ENCODE measurements at places on chromosomes 6 and 20.

- no peak for DNase-seq
Observed at GRCh38 chr6:46329568-46329967, 158.8 kb upstream of the ENPP5 start.

- DNase-seq = no peak
Observed at GRCh38 chr6:32589596-32590449, at the start of gene HLA-DRB1. Gene HLA-DRB1 (minus strand): TSS chr6:32589848. CDS start chr6:32589742, 106 bp downstream.

DNA sequence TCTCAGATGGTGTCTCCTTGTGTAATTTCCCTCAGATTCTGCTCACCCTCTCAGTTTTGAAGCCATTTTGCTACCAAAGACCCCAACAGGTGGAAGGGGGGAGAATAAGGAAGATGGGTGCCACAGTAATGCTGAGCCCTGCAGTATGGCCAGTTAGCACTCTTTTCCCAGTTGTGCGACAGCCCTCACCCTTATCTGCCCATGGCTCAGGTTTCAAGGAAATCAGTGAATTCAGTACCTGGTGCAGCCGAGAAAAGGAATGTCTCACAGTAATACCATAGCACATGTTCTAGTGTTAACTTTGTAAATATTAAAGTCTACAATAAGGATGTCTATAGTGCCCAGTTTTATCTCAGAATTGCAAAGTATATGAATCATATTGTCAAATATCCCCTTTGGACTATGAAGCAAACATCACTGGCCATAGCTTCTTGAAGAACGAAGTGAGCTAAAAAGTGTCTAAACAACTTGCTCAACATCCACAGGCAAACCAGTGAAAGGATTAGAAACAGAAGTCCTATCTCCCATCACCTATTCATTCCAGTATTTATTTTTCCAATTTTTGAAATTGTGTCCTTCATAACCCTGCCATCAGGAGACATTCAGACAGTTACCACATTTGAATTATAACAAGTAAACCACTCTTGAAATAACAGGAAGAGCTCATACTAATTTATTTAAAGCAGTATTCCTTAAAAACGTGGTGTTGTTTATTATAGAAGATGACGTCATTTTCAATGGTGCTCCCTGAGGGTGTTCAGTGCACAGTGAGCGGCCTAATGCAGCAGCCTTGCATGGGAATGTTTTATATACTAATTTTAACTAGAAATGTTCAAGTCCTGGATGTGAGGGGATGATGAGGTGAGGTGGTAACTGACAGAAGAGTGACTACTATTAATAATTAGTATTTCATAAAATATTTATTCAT is 366.2 kb downstream of the TFAP2A start:
- DNase-seq = no peak

DNA sequence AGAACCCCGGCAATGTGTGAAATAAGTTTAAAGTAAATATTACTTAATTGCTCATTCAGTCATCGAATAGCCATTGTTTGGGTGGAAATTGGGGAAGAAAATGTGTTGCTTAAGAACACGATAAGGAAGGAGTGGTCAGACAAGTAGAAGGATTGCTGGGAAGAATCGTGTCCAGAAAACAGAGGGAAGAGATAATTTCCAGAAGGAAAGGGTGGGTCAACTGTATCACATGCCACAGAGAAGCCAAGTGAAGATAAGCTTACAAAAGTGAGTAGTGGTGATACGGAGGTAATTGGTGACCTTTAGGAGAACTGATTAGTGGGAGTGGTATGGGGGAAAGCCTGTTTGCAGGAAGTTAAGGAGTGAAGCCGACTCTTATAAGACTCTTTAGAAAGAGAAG is 306.2 kb downstream of the SOX4 start:
- no peak for DNase-seq

GRCh38 chr20:17504066-17504897 is 26.9 kb downstream of the BFSP1 start:
- DNase-seq = no peak

GRCh38 chr6:35776364-35777215 is at the start of gene CLPSL2:
Gene CLPSL2 (plus strand): TSS chr6:35776598. CDS start chr6:35776619, 21 bp downstream.
- DNase-seq = no peak

DNA sequence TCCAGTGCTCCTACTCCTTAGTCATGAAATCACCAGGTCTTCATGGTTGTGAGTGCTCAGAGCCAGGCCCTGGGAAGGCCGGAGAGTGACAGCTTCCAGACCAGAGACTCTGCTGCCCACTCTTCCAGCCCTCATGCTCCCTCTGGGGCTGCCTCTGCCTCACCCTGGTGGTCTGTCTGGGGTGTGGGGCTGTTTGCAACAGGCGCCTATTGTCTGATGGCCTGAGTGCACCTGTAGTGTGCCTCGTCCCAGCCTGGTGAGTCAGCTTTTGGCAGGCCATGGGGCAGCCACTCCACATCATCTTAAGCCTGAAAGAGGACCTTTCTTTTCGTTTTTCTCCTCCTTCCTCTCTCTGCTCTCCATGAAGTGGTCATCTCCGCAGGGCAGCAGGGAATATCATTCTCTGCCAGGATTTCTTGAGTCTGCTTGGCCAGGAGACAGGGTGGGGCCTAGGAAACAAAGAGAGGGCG is 173.8 kb downstream of the VEGFA start:
- DNase-seq = no peak

- DNase-seq = no peak
Observed at GRCh38 chr6:30707281-30707850, 9.7 kb downstream of the MDC1 start.

- no peak for DNase-seq
Observed at GRCh38 chr6:71474942-71475341, 186.3 kb downstream of the OGFRL1 start.

DNA sequence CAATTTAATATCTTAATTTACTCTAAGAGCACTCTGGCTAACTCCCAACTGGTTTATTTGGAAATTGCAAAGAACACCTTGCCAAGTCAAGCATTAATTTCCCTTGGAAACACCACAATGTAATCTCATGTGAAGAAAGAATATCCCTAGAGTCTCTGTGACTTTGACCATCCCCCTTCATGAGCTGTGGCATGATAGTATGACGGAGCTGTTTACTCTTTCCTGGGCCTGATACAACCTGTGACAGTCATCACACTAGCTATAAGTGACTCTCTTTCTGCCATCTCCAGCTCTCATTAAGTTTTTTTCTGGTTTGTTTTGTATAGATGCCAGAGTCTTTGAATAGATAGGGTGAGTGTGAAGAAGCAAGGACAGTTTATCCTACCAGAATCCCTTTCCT is 470.3 kb upstream of the JARID2 start:
- DNase-seq = no peak

DNA sequence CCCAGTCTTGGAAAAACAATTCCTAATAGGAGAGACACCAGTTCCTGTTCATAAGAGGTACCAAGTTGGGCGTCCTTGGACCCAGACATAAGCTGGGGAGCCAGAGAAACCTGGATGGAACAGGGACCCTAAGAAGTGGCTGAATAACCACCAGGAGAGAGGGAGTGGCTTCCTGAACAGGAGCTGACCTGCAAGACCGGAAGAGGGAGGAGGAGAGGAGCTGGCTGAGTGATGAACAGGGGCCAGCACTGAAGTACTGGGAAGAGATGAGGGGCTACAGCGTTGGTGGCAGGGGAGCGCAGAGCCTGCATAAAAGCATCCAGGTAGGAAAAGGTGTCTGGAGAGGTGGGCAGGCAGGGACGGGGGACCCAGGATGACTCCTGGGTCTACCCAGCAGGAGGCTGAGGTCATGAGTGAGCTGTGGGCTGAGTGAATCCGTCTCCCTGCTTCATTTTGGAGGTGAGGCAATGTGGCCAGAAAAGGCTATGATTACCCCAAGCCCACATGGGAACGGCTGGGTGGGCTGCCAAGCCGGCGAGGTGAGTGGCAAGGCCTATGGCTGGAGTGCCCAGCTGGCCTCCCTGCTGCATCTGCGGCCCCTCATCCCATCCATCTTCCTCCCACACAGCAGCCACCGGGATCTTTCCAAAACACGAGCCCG is 34.4 kb upstream of the ZFAND3 start:
- DNase-seq = no peak

- no peak for DNase-seq
Observed at GRCh38 chr6:155493694-155494143, 38.1 kb upstream of the NOX3 start.

DNA sequence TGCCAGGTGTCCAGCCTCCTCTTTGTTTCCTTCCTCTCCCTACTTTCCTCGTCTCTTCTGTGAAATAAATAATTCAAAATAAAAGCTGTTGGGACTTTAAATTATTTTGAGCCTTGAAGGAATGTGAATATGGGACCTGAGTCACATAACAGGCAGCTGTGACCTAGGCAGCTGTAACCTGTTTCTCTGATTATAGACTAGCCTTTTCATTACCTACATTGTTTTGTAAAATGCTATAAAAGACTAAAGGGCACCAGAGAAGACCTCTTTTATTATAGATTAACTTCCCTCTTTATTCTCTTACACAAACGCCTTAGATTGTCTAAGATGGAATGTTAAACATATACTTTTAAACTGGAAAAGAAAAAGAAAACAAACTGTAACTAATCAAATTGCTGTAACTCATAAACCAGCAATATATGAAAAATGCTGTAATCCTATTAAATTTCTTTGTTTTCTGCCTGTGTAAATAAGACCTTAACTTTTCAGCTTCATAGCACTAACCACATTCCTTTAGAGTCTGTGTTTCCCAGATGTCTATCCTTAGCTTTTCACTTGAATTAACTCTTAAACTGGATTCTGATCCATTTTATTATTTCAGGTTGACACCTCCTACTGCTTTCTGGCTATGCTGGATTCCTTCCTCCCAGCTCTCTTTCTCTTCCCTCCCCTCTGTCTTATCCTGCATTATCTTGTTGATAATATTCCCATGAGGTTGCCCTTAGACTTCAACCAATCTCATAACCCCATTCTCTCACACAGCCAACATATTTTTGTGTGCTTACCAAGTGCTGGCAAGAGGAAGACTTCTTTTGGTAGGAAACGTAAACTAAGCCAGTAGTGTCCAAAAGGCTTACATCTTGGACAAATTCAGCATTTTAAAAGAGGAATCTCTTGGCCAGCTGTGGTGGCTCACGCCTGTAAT is 69.2 kb downstream of the TPD52L1 start:
- DNase-seq = no peak

DNA sequence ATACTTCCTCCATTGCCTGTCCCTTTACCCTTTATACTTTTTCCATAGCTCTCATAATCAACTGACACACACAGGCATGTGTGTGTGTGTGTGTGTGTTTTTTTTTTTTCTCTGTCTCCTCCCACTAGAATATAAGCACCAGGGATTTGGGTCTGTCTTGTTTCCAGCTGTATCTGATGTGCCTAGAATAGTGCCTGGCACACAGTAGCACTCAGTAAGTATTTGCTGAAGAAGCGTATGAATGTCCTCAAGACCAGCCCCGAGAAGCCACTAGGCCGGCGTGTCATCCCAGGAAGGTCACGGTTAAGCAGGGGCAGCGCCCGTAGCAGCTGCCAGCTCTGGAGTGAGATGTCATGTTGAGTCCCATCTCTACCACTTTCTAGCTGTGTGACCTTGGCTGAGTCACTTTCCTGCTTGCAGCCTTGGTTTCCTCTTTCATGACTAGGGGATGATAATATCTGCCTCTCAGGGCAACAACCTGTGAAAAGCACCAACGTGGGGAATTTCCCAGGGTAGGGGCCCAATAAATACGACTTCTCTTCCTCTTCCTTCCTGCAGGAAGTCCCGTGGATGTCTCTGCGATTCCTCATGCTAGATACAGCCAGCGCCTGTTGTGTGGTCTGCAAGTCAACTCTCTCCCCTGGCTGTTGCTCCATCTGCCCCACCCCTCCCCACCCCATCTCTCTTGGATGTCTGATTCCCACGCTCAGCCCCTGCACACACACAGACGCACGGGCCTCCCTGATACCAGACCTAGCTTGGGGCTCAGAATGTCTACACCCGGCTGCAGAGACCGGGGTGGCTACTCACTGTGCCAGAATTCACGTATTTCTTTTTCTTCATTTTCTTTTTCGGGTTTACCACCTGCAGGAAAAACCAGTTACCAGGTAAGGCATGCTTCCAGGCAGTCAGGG is 58.1 kb downstream of the RAB44 start:
- no peak for DNase-seq

- DNase-seq = no peak
Observed at GRCh38 chr6:144485531-144485930, 200.4 kb downstream of the UTRN start.

- no peak for DNase-seq
Observed at GRCh38 chr6:31353384-31353945, 3.5 kb downstream of the HLA-B start.

DNA sequence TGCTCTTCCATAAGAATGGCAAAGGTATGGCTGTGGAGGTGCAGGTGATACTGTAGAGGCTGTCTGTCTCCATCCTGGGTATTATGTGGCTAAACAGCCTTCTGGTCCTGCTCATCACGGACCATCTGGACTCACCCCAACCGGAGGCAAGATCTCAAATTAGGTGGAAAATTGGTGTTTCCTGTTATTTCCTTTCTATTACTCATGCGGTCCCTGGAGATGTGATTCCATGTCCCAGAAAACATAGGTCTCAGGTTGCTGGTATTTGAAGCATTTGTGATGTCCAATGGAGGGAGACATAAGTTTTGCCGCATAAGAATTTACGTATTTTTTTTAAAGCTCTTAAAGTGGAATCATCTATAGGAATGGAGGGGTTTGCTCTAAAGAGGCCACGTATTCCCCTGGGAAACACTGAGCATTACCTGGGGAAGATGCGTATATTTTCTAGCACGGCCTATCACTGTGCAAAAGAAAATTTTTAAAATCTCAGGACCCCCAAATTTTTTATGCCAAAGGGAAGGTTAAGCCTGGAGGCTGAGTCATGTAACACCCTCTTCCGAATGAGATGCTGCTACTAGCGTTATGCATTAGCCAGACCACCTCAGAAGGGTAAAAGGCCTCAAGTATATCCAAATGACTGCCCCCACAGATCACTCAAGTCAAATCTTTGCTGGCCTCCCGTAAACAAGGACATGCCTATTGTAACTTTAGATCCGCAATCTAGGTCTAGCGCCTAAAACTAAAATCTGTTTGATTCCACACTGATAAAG is 22.4 kb upstream of the PBOV1 start:
- DNase-seq = no peak

GRCh38 chr6:156832231-156832647 is 55.1 kb downstream of the ARID1B start:
- DNase-seq = no peak

GRCh38 chr6:20693466-20694063 is 159.3 kb downstream of the CDKAL1 start:
- no peak for DNase-seq

DNA sequence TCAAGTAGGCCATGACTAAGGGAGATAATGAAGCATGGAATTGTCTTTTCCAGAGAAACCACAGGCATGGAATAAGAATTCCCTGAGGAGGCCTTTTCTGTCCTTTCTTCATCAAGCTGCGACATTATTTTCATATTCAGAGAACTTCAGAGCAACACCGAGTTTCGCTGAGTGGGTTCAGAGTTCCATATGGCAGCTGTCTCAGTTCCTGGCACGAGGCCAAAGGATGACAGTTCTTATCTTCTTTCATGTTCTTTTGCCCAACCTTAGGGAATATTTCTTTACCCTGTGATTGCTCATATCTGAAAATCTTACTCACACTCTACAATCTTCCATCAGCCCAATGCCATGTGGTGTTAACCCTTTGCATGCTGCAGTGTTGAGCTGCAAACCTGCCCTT is 135.3 kb upstream of the BMP2 start:
- no peak for DNase-seq

- DNase-seq = no peak
Observed at GRCh38 chr6:111601886-111602285, 3.8 kb downstream of the TRAF3IP2 start.
